Epithelial cell of umbilical artery (primary cell): ENCODE measurements at places on chromosomes 1 and 21. TPM values are rescaled to one million over a fixed set of nuclear protein-coding genes. Genes with fewer than 3 reads are reported as not detected.

Gene FGR
- 0.46 TPM in 1 of 2 replicates, not detected in the other for total RNA-seq

Gene AVPR1B
- total RNA-seq, result not detected in 2 replicates

Gene SDC3
- total RNA-seq, result 4.5 and 5.2 TPM in 2 replicates

Gene SPSB1
- 7.1 and 27.9 TPM in 2 replicates for total RNA-seq

Gene OR2L3
- under 0.01 TPM in 1 of 2 replicates, not detected in the other for total RNA-seq

Gene PTAFR
- total RNA-seq, result under 0.01 TPM in 2 replicates

Gene MAP3K21
- total RNA-seq, result 0.65 and 1.2 TPM in 2 replicates

Gene COL11A1
- total RNA-seq, result 0.65 and 2.3 TPM in 2 replicates

Gene DYNLT5
- 4.2 and 13.4 TPM in 2 replicates for total RNA-seq

Gene MYBPH
- total RNA-seq, result not detected in 2 replicates

Gene SLC44A5
- total RNA-seq, result 2.9 and 12.0 TPM in 2 replicates

Gene CCDC28B
- total RNA-seq, result 16.7 and 25.3 TPM in 2 replicates

Gene LCE2C
- total RNA-seq, result not detected in 2 replicates

Gene HPCAL4
- not detected in 2 replicates for total RNA-seq

Gene ANXA9
- total RNA-seq, result not detected in 2 replicates

Gene RIPPLY3
- total RNA-seq, result under 0.01 TPM in 1 of 2 replicates, not detected in the other

Gene KRTAP12-2
- total RNA-seq, result not detected in 2 replicates

Gene NID1
- 47.0 and 61.4 TPM in 2 replicates for total RNA-seq

Gene GUCA2A
- not detected in 2 replicates for total RNA-seq

Gene TTC24
- not detected in 2 replicates for total RNA-seq

Gene TMEM61
- not detected in 2 replicates for total RNA-seq

Gene PPIAL4G
- total RNA-seq, result not detected in 2 replicates

Gene KLF17
- not detected in 2 replicates for total RNA-seq

Gene RABGAP1L
- 26.3 and 26.7 TPM in 2 replicates for total RNA-seq

Gene ADGRL4
- total RNA-seq, result 82.2 and 240 TPM in 2 replicates

Gene OLIG2
- total RNA-seq, result not detected in 2 replicates

Gene OPTC
- total RNA-seq, result not detected in 2 replicates
